Upper lobe of right lung (tissue), 1 donor: ENCODE measurements at places on chromosomes 1 and 21. TPM values are rescaled to one million over a fixed set of nuclear protein-coding genes. Genes with fewer than 3 reads are reported as not detected.

SYTL1 gene
- 30.6 TPM for total RNA-seq

AMY1C gene
- total RNA-seq = 8.7 TPM

SLC41A1 gene
- total RNA-seq = 35.8 TPM

GRCh38 chr1:17791480-17791879 is 36.3 kb downstream of the ACTL8 start:
- DNase-seq = no peak

- no peak for DNase-seq
These were observed 96.3 kb upstream of the SLC2A1 start for GRCh38 chr1:43054961-43055360.
